ENCODE measurements at places on chromosomes 16 and 17. TPM values are rescaled to one million over a fixed set of nuclear protein-coding genes. Genes with fewer than 3 reads are reported as not detected.

Gene NUP88
- polyA plus RNA-seq = 142 TPM

Gene ABCA5
- 9.0 TPM for polyA plus RNA-seq

Gene JPH3
- not detected for polyA plus RNA-seq

Gene CACNG1
- not detected for polyA plus RNA-seq

Gene IL17C
- polyA plus RNA-seq = not detected

Gene RUSF1
- 21.9 TPM for polyA plus RNA-seq

Gene LRRC46
- not detected for polyA plus RNA-seq

Gene SDF2
- 56.3 TPM for polyA plus RNA-seq

Gene ITGA2B
- not detected for polyA plus RNA-seq
